ENCODE measurements at places on chromosomes 12 and 14.

DNA sequence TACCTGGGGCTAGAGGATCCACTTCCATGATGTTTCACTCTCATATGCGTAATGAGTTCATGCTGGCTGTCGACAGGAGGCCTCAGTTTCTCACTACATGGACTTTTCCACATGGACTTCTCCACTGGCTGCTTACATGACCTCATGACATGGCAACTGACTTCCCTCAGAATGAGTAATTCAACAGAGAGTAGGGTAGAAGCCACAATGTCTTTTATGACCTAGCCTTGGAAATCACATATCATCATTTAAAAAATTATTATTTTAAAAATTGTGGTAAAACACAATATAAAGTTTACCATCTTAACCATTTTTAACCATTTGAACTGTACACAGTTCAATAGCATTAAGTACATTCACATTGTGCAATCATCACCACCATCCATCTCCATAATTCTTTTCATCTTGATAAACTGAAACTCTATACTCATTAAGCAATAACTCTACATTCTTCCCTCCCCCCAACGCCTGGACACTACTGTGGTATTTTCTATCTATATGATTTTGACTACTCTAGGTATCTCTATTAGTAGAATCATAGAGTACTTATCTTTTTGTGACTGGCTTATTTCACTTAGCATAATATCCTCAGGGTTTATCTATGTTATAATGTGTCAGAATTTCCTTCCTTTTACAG lies 144.5 kb downstream of the TGFB3 start:
- DNase-seq: no peak

DNA sequence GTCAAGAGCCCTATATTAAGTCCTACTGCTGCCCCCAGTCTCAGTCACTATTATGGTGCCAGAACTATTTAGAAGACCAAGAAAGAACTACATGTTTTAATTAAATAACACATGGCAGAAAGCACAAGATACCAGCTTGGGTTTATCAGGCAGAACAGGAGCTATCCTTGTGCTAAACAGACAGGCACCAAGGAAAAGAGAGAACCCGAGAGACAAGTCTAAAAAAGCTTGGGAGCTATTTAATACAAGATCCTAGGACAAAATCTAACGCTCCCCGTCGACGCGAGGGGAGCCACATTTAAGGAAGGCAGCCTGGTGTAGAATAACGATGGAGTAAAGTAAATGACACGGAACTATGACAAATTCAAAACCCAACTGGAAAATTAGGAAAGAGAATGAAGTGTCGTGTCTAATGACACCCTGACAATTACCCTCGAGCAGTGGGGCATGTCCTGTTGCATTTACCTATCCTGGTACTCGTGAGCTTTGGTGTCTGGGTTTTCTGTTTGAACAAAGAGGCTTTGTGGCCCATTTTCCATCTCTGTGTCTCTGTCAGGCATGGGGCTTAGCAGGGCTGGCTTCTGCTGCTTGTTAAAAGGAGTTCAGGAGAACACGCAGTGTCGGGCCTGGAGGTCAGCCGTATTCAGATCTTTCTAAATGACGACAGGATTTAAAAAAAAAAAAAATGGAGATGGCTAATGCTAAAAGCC lies 140.6 kb downstream of the ETNK1 start:
- DNase-seq: no peak

DNA sequence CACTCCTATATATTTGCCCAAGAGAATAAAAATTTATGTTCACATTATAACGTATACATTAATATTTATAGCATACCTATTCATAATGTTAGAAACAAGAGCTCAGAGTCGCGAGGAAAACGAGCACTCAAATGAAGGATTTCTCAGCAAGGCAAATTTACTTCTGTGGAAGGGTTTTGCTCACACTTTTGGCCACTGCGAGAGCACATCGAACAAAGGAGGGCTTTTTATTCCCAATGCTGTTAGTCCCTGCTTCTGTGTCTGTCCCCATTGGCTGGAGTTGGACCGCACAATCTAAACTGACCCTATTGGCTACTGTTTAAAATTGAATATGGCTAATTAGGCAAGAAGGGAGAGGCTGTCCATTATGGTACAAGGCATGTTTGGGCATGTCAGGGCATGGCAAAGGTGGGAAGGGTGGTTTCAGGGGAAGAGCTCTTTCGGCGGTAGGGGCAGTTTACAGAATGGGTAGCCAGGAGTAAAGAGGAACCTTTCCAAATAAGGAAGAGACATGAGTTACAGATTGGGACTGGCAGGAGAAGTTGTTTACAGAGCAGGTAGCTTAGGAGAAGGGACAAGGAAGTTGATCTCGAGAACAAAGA lies 702.9 kb downstream of the TRHDE start:
- no peak for DNase-seq

DNA sequence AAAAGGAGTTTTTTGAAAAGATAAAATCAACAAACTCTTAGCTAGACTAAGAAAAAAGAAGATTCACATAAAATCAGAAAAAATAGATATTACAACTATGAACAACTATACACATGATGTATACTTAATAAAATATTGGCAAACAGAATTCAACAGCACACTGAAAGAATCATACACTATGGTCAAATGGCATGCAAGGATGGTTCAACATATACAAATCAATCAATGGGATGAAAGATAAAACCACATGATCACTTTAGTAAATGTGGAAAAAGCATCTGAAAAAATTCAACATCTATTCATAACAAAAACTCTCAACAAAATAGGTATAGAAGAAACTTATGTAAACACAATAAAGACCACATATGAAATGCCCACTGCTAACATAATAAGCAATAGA lies 84.5 kb upstream of the BBS10 start:
- DNase-seq: no peak

- DNase-seq: no peak
Observed at GRCh38 chr12:118269806-118270205, 102.9 kb downstream of the TAOK3 start.

GRCh38 chr14:81415781-81416180 lies 15.7 kb upstream of the STON2 start:
- no peak for DNase-seq

GRCh38 chr14:68637106-68638021 lies 155.5 kb downstream of the ZFP36L1 start:
- DNase-seq: no peak

DNA sequence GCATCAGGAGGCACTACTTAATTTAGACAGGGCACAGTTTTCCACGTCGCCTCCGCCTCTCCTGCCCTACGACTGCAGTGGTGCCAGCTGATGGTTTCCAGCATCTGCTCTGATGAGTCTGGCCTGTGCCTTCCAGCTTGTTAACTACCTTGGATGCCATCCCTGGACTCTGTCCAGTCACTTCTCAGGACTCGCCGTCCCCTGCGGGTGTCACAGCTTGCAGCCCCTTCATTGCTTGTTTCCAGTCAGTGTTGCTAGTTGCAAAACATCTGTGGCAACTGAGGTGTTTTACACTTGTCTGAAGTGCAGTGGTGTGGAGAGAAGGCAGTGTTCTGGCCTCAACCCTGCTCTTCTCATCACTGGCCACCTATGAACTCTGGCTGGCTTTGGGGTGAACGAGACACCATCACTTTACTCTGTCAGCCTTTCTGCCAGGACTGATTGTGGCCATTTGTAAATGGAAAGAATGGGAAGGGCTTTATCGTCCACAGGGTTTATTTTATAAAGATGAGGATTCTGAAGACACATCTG lies 8.3 kb downstream of the ADGRD1 start:
- DNase-seq: no peak

DNA sequence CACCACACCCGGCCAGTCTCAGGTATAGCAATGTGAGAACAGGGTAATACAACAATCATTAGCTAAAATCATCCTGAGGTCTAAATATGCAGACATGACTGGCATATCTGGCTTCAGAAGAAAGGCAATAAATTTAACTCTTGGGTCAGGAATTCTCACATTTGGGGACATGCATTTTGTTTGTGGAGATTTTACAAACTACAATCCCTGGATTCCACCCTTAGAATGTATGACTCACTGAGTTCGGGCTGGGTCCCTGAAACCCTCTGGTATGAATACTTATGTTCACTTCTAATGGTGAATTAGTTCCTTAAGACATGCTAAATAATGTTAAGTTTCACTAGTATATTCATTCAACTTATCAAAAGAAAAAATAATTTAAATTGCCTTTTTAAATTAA lies 98.9 kb upstream of the HMGA2 start:
- DNase-seq: no peak

DNA sequence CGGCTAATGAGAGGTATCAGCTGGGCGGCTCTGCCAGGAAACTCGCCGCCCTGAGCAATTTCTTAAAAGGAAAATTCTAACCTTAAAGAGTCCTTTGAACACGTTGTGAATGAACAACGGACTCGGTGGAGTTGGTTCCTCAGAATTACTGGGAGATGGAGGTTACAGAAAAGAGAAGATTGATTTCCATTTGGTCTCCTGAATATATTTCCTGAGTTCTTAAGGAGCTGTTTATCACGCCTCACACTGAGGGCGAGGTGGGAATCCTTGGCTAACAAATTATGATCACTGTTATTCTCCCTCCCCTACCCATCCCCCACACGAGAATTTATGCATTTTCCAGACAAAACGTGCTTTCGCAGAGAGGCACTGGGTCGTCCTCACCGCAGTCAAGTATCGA lies 194.5 kb upstream of the C14orf180 start:
- DNase-seq: no peak

- no peak for DNase-seq
Observed at GRCh38 chr12:95460896-95461295, 13.1 kb upstream of the METAP2 start.

GRCh38 chr12:18139989-18140596 lies 50.1 kb upstream of the RERGL start:
- DNase-seq: no peak

- no peak for DNase-seq
Observed at GRCh38 chr12:56721721-56722120, 3.4 kb downstream of the NACA start.

GRCh38 chr14:104119119-104119487 lies 19.3 kb upstream of the KIF26A start:
- no peak for DNase-seq

DNA sequence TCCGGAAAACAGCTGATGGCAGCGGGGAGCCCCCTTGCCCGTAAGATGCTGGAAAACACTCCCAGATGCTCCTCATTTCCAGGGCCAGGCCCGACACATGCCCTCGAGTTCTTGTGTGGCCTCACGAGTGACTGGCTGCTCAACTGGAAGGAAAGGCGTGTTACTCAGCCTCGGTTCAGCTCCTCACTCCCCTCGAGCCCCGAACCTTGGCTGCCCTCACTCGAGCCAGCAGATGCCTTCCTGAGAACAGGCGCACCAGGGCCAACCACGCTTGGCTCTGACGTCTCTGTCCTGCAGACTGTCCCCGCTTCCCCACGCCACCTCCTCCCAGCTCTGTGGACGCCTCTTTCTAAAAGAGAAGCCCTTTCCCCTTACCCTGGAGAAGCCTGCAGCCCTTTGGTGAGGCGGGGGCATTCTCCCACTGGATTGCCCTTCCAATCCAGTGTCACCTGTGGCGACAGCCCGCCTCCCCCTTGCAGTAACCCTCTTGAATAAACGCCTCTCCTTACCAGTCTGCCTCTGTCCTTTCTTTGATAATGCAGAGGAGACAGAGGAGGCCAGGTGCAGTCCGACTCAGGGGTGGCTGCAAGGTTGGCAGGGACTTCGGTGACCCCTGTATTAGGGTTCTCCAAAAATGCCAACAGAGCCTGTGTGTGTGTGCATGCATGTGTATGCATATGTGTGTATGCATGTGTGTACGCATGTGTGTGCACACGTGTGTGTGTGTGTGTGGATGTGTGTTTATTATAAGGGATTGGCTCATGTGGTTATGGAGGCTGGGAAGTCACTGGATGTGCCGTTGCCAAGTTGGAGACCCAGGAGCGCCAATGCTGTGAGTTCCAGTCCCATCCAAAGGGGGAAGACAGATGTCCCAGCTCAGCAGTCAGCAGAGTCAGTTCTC lies 166.3 kb downstream of the KIF26A start:
- DNase-seq: no peak

GRCh38 chr14:63383776-63384367 lies 65.1 kb upstream of the GPHB5 start:
- DNase-seq: no peak

GRCh38 chr14:80124794-80125193 lies 86.5 kb downstream of the DIO2 start:
- DNase-seq: no peak

- no peak for DNase-seq
Observed at GRCh38 chr14:38108681-38109080, 99.0 kb upstream of the SSTR1 start.
